ENCODE measurements at places on chromosomes 7 and 10.

GRCh38 chr7:141202535-141202934, 128.7 kb downstream of the TMEM178B start:
- H3K27ac ChIP-seq = no peak overlapping the region
- peaks cover 42% of the 10 kb centered on the region for H3K27me3 ChIP-seq
- no peaks in the 10 kb centered on the region for H3K36me3 ChIP-seq
- H3K4me1 ChIP-seq = no peaks in the 10 kb centered on the region
- no peak for DNase-seq
- H3K4me3 ChIP-seq = no peak overlapping the region

GRCh38 chr10:49647985-49648795, 31.3 kb upstream of the C10orf53 start:
- peaks cover 48% of the 10 kb centered on the region for H3K27me3 ChIP-seq
- H3K27ac ChIP-seq = no peak overlapping the region
- peaks cover 8% of the 10 kb centered on the region for H3K4me1 ChIP-seq
- no peak overlapping the region for H3K4me3 ChIP-seq

GRCh38 chr7:40489844-40490602, 355.2 kb downstream of the SUGCT start:
- no peaks in the 10 kb centered on the region for H3K4me1 ChIP-seq
- no peaks in the 10 kb centered on the region for H3K36me3 ChIP-seq
- H3K4me3 ChIP-seq = no peak overlapping the region
- no peak overlapping the region for H3K27ac ChIP-seq

GRCh38 chr7:131285556-131285955, 42.1 kb upstream of the MKLN1 start:
- no peaks in the 10 kb centered on the region for H3K27me3 ChIP-seq
- no peak overlapping the region for H3K27ac ChIP-seq
- peaks cover 2% of the 10 kb centered on the region for H3K36me3 ChIP-seq
- no peak for DNase-seq
- H3K4me3 ChIP-seq = no peak overlapping the region

GRCh38 chr7:156751319-156751718, 110.7 kb downstream of the RNF32 start:
- H3K27me3 ChIP-seq = no peaks in the 10 kb centered on the region
- no peak for DNase-seq
- no peaks in the 10 kb centered on the region for H3K4me1 ChIP-seq
- H3K27ac ChIP-seq = no peak overlapping the region

- no peak for DNase-seq
- no peak overlapping the region for H3K27ac ChIP-seq
- no peak overlapping the region for H3K4me3 ChIP-seq
- H3K4me1 ChIP-seq = peaks cover 4% of the 10 kb centered on the region
These were observed 103.9 kb downstream of the ZMYND11 start for GRCh38 chr10:239109-239508.

DNA sequence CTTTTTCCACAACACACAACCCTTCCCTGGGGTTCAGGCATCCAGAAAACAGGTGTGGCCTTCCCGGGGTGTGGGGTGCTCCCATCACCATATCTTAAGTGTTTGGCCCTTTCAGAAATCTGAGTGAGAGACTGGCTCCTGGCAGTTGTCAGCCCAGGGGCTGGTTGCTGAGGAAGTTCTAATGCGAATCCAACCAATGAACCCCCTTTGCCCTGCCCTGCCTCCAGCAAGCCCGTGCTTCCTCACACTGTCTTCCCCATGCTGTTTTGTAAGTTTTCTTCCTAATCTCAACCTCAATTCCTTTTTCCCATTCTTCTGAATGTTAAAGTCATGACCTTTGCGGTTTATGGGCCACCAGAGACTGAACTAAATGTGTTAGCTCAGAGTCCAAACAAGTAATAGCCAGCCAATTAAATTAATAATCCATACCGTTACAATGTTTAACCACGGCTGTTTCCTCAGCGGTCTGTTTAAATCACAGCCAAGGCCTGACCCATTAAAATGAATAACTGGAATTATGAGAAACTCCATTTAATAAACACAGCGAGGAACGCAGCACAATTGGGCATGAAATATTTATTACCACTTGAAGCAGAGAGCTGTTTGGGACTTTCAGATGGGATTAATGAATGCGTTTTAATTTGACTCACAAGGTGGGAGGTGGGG, 90.9 kb upstream of the TCF7L2 start:
- H3K27ac ChIP-seq = no peak overlapping the region
- no peak overlapping the region for H3K4me3 ChIP-seq
- no peaks in the 10 kb centered on the region for H3K4me1 ChIP-seq
- H3K36me3 ChIP-seq = no peaks in the 10 kb centered on the region
- no peaks in the 10 kb centered on the region for H3K27me3 ChIP-seq
- DNase-seq = no peak

DNA sequence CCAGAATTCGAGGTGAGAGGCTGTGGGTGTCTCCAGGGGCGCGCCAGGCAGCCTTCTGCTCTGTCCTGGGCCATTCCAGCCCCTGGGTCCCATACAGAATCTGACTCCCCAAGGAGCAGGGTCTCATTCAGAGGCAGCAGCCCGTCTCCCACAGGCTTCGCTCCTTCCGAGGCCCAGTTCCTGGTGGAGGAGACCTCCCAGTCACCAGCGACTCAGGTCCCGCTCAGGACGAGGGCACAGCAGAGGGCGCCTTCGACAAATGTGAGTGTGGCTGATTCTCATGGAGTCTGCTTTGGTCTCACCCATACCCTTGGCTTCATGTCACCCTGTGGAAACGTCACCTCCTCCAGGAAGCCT, 81.8 kb upstream of the GPR26 start:
- no peak for DNase-seq
- no peaks in the 10 kb centered on the region for H3K36me3 ChIP-seq
- H3K27me3 ChIP-seq = peaks cover 64% of the 10 kb centered on the region
- H3K4me1 ChIP-seq = no peaks in the 10 kb centered on the region
- H3K27ac ChIP-seq = no peak overlapping the region

DNA sequence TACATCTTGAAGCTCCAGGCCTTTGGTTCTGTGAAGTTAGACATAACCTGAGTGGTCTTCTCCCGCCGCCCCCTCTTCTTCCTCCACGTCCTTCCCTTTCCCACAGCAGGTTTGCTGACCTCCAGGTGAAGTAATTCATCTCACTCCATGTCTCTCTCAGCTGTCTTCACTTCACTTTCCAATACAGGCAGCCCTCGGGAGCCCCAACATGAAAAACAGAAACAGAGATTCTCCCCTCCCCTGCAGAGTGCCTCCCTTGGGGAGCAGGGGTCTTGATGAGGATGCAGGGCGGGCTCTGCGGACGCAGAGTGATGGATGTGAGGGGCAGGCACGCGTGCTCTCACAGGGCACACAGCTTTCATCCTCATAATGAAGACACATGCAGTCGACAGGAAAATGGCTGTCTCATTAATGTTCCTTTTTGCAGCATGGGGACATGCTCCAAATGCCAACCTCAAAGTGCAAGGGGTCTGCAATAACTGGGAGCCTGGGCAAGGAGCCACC, 95.6 kb downstream of the GPAM start:
- H3K27me3 ChIP-seq = peaks cover 65% of the 10 kb centered on the region
- H3K27ac ChIP-seq = no peak overlapping the region
- H3K4me3 ChIP-seq = no peak overlapping the region
- H3K4me1 ChIP-seq = no peaks in the 10 kb centered on the region
- H3K36me3 ChIP-seq = no peaks in the 10 kb centered on the region
- DNase-seq = no peak

- no peaks in the 10 kb centered on the region for H3K27me3 ChIP-seq
- DNase-seq = no peak
- peaks cover 1% of the 10 kb centered on the region for H3K36me3 ChIP-seq
- H3K27ac ChIP-seq = no peak overlapping the region
These were observed 31.5 kb downstream of the HIF1AN start for GRCh38 chr10:100567249-100567648.

- no peaks in the 10 kb centered on the region for H3K36me3 ChIP-seq
- peak overlapping the region; percentile 38 for H3K27ac ChIP-seq
- DNase-seq = no peak
- no peak overlapping the region for H3K4me3 ChIP-seq
These were observed 241.5 kb upstream of the PTER start for GRCh38 chr10:16195178-16195769.

- no peak for DNase-seq
- no peaks in the 10 kb centered on the region for H3K4me1 ChIP-seq
- no peak overlapping the region for H3K4me3 ChIP-seq
- H3K27ac ChIP-seq = peak overlapping the region; percentile 78
These were observed 77.7 kb upstream of the GNA12 start for GRCh38 chr7:2921653-2922347.

- no peaks in the 10 kb centered on the region for H3K36me3 ChIP-seq
- H3K4me1 ChIP-seq = no peaks in the 10 kb centered on the region
- H3K27me3 ChIP-seq = no peaks in the 10 kb centered on the region
- no peak overlapping the region for H3K4me3 ChIP-seq
These were observed 267.4 kb downstream of the ADK start for GRCh38 chr10:74418285-74418872.

GRCh38 chr10:85319826-85320225, 991.4 kb downstream of the CCSER2 start:
- H3K27ac ChIP-seq = no peak overlapping the region
- no peaks in the 10 kb centered on the region for H3K27me3 ChIP-seq
- no peaks in the 10 kb centered on the region for H3K4me1 ChIP-seq

GRCh38 chr10:97618733-97619132, 14.6 kb downstream of the MORN4 start:
- H3K4me3 ChIP-seq = no peak overlapping the region
- DNase-seq = no peak
- H3K36me3 ChIP-seq = no peaks in the 10 kb centered on the region
- no peaks in the 10 kb centered on the region for H3K4me1 ChIP-seq
- H3K27me3 ChIP-seq = no peaks in the 10 kb centered on the region

GRCh38 chr7:134623193-134623592, 23.5 kb upstream of the BPGM start:
- peaks cover 65% of the 10 kb centered on the region for H3K27me3 ChIP-seq
- H3K4me3 ChIP-seq = no peak overlapping the region
- H3K36me3 ChIP-seq = no peaks in the 10 kb centered on the region
- H3K27ac ChIP-seq = no peak overlapping the region
- no peak for DNase-seq

GRCh38 chr7:35251606-35252310, 2.1 kb downstream of the TBX20 start:
- H3K27ac ChIP-seq = no peak overlapping the region
- H3K4me3 ChIP-seq = no peak overlapping the region
- peaks cover 89% of the 10 kb centered on the region for H3K27me3 ChIP-seq
- no peaks in the 10 kb centered on the region for H3K4me1 ChIP-seq

DNA sequence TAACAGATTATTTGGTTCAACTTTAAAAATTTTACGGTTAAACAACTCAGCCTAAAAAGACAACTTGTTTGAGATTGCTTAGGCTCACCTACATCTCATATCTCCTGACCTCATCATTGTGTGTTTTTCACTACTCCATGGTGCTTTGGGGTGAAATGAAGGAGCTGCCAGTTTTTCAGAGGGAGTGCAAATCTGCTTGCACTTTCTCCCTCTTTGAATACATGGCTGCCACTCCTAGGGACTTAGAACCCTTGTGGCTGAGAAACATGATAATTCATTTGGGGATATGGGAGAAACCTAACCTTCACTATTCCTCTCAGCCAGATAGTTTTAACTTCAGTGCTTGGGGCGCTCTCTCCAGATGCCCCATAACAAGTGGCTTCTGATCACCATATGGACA, 2.7 kb downstream of the CCSER2 start:
- H3K27me3 ChIP-seq = no peaks in the 10 kb centered on the region
- H3K36me3 ChIP-seq = peaks cover 48% of the 10 kb centered on the region
- DNase-seq = no peak
- H3K4me3 ChIP-seq = peak overlapping the region; percentile 93

DNA sequence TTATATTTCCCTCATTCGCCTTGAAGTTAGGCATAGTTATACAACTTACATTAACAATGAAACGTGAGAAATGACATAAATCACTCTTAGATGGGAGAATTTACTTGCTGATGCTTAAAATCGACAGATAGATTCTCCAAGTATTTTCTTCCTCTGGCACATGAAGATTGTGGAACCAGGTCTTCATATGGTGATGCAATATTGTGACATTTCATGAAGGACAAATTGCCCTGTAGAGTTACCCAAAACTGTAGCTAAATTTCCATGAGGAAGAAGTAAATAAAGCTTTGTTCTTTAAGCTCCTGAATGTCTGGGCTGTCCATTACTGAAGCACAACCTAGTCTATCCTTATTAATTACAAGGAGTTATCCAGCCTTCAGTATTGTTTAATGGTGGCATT, 353.1 kb downstream of the THSD7A start:
- no peaks in the 10 kb centered on the region for H3K4me1 ChIP-seq
- H3K27me3 ChIP-seq = no peaks in the 10 kb centered on the region
- no peak for DNase-seq
- no peaks in the 10 kb centered on the region for H3K36me3 ChIP-seq

DNA sequence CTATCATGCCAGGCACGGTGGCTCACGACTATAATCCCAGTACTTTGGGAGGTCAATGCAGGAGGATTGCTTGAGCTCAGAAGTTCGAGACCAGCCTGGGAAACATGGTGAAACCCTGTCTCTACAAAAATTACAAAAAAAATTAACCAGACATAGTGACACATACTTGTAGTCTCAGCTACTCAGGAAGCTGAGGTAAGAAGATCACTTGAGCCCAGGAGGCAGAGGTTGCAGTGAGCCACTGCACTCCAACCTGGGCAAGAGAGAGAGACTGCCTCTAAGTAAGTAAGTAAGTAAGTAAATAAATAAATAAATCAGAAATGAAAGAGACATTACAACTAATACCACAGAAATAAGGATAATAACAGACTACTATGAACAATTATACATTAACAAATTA, 36.2 kb downstream of the PDLIM1 start:
- H3K4me3 ChIP-seq = no peak overlapping the region
- H3K27me3 ChIP-seq = no peaks in the 10 kb centered on the region
- no peaks in the 10 kb centered on the region for H3K4me1 ChIP-seq
- no peak for DNase-seq

- no peaks in the 10 kb centered on the region for H3K27me3 ChIP-seq
- no peak for DNase-seq
- H3K36me3 ChIP-seq = no peaks in the 10 kb centered on the region
- H3K27ac ChIP-seq = no peak overlapping the region
- no peaks in the 10 kb centered on the region for H3K4me1 ChIP-seq
These were observed 534.3 kb downstream of the PARD3 start for GRCh38 chr10:34280599-34281374.

- no peak overlapping the region for H3K27ac ChIP-seq
- H3K4me3 ChIP-seq = no peak overlapping the region
- peaks cover 1% of the 10 kb centered on the region for H3K4me1 ChIP-seq
- DNase-seq = peak; percentile 58
- no peaks in the 10 kb centered on the region for H3K27me3 ChIP-seq
- peaks cover 4% of the 10 kb centered on the region for H3K36me3 ChIP-seq
These were observed 78.5 kb downstream of the LHPP start for GRCh38 chr10:124539935-124540641.

- no peaks in the 10 kb centered on the region for H3K4me1 ChIP-seq
- no peak overlapping the region for H3K4me3 ChIP-seq
- no peak for DNase-seq
- H3K27ac ChIP-seq = peak overlapping the region; percentile 39
- H3K27me3 ChIP-seq = no peaks in the 10 kb centered on the region
- peaks cover 44% of the 10 kb centered on the region for H3K36me3 ChIP-seq
These were observed 111.2 kb downstream of the GALNT11 start for GRCh38 chr7:152136686-152137085.

GRCh38 chr10:79628083-79628482, 17.3 kb downstream of the SFTPA1 start:
- no peak overlapping the region for H3K4me3 ChIP-seq
- no peaks in the 10 kb centered on the region for H3K4me1 ChIP-seq
- H3K27ac ChIP-seq = no peak overlapping the region
- DNase-seq = no peak
- H3K36me3 ChIP-seq = no peaks in the 10 kb centered on the region
- peaks cover 47% of the 10 kb centered on the region for H3K27me3 ChIP-seq

GRCh38 chr10:15430969-15431771, 60.1 kb upstream of the FAM171A1 start:
- H3K4me3 ChIP-seq = no peak overlapping the region
- no peak overlapping the region for H3K27ac ChIP-seq
- DNase-seq = no peak

- no peak for DNase-seq
- peaks cover 48% of the 10 kb centered on the region for H3K27me3 ChIP-seq
- H3K4me1 ChIP-seq = no peaks in the 10 kb centered on the region
- no peak overlapping the region for H3K27ac ChIP-seq
These were observed 34.2 kb upstream of the CREB3L2 start for GRCh38 chr7:138036135-138036534.
